ENCODE measurements at places on chromosomes 12 and 14.

DNA sequence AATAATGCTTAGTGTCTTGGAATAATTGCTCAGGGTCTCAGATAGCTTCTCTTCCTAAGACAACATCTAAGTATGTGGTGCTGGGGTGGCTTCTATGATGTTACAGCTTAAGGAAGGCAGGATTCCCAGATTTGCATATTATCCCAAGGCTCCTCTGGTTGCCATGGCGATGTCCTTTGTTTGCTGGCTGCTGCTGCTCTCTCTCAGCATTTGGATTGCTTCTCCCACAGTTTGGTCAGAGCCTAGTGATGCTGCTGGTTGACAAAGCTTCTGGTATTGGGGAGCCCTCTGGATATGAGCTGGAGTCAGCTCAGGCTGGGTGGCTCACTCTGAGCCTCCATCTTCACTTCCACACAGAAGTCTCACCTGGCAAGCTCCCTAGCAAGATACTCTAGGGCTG lies 56.4 kb upstream of the FBXO33 start:
- no peak overlapping the region for H3K27ac ChIP-seq
- H3K4me3 ChIP-seq = no peak overlapping the region
- no peaks in the 10 kb centered on the region for H3K36me3 ChIP-seq
- no peaks in the 10 kb centered on the region for H3K4me1 ChIP-seq
- H3K27me3 ChIP-seq = no peaks in the 10 kb centered on the region

DNA sequence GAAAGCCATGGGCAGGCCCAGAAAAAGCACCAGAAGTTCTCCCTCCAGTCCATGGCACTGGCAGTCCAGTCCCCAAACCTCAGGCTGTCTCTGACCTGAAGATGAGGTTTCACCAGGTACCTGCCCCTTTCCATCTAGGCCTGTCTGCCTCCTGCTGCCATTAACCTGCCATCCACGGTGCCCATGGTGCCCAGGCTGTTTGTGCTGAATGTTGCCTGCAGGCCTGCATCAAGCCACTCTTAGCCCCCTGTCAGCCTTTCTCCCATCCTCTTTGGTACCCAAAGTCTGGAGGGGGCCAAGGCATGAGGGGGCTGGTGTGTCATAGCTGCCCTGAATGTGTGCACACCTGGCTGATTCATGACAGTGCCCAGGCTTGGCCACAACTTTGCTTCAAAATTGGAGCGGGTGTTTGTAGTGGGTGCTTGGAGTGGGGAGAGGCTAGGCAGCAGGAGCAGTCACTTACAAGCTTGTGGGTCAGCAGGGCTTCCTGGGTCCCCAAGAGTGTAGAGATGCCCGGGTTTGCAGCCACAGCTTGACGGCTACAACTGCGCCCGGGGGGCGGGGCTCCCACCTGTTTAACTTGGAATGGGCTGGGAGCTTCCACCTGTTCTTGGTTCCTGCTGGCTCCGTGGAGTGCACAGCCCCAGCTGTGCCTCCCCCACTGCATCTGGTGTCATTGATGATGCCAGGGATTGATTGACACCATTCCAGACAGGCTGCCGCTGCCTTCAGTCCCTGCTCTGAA lies 88.5 kb downstream of the GPHN start:
- no peak overlapping the region for H3K4me3 ChIP-seq
- no peak for ATAC-seq
- peaks cover 20% of the 10 kb centered on the region for H3K36me3 ChIP-seq

DNA sequence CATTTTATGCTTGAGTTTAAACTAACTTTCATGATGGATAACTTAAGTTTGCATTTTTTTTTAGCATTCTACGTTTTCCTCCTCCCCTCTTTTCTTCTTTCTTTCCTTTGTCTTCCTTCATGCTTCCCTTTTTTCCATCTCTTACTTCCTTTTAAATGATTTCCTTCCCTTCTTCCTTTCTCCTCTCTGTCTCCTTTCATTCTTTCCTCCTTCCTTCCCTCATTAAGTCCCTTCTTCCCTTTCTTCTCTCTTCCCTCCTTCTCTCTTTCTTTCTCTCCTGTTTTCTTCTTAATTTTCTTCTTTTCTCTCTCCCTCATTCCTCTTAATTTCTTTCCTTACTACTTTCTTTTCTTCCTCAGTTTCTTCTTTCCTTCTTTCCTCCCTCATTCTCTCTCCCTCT lies 376.0 kb downstream of the LRIG3 start:
- no peak overlapping the region for H3K4me3 ChIP-seq
- H3K4me1 ChIP-seq = no peaks in the 10 kb centered on the region
- ATAC-seq = no peak
- H3K36me3 ChIP-seq = no peaks in the 10 kb centered on the region
- no peak overlapping the region for H3K27ac ChIP-seq

DNA sequence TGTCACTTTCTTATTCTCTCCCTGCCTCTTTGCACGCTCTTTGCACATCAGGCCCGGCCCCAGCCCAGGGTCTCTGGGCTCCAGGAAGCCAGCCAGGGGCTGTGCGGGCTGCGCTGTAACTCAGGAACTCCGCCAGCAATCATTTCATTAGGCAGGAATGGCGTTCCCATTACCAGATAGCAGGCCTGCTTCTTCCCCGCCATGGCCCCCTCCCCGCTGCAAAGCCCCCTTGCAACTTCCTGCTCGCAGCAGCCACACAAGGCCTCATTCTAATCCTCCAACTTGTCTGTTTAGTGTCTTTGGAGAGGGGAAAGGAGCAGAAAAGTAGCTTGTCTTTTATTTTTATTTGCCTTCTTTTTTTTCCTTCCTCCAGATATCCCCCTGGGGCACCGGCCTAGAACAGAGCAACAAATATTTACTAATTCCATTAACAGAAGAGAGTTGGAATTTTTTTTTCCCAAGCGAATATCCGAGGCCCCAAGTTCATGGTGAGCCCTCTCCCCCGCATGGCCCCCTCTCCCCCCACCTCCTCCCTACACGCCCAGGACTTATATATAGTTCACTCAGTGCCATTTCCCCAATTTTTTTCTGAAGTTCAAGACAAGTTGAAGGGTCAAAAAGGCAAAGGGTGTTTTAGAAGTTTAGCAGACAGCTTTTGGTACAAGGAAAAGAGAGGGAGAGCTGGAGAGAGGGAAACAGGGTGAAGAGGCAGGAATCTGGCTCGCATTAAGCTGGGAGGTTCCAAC lies 329.4 kb upstream of the TBX3 start:
- H3K36me3 ChIP-seq = no peaks in the 10 kb centered on the region
- H3K27ac ChIP-seq = no peak overlapping the region
- no peak for ATAC-seq
- no peak overlapping the region for H3K4me3 ChIP-seq

- H3K27me3 ChIP-seq = no peaks in the 10 kb centered on the region
- H3K36me3 ChIP-seq = no peaks in the 10 kb centered on the region
Observed at GRCh38 chr14:61488417-61489401, 167.3 kb downstream of the PRKCH start.

GRCh38 chr12:122348505-122348904 lies 74.0 kb downstream of the CLIP1 start:
- no peak overlapping the region for H3K4me3 ChIP-seq
- no peaks in the 10 kb centered on the region for H3K27me3 ChIP-seq
- ATAC-seq = no peak
- no peak overlapping the region for H3K27ac ChIP-seq
- H3K4me1 ChIP-seq = no peaks in the 10 kb centered on the region
- peaks cover 40% of the 10 kb centered on the region for H3K36me3 ChIP-seq

DNA sequence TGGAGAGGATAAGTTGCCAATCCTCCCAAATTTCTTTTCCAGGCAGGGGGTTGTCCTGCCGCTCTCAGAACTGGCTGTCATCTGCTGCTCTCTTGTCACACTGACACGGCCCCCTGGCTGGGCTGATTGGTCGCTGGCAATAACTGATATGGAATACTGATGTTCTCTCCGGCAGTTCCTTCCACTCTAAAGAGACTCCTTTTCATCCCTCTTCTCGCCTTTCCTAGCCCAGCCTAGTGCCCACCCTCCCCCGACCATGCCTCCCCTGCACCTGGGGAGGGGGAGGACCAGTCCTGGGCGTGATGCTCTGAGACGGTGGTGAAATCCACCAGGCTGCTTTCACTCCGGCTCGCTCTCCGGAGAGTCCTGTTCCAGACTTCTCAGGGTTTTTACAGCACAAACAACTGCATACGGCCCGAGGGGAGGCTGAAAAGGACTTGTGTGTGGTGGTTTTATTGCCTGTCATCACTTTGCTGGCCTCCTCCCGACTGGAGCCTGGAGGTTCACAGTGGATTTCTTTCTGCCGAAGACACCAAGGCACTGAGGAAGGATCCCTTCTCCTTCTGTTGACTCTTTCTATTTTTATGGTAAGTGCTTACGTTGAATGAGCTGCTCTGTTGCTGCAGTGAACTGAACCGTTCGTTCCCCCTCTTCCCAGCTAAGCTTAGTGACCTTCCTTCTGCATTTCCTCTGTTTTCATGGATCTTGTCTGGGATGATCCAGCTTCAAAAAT lies at the start of gene ANO4:
ANO4 (plus strand) TSS at position 336 of the 733 bp plus-strand sequence. CDS start 107,010 bp downstream, outside the sequence.
- H3K36me3 ChIP-seq = no peaks in the 10 kb centered on the region
- H3K4me1 ChIP-seq = no peaks in the 10 kb centered on the region
- ATAC-seq = peak; percentile 34
- no peak within 1 kb of the TSS for H3K4me3 ChIP-seq
- peaks cover 19% of the 10 kb centered on the region for H3K27me3 ChIP-seq
- H3K27ac ChIP-seq = no peak within 1 kb of the TSS
